ENCODE measurements at places on chromosomes 1 and 21.
A peak's percentile ranks its signal among the peaks of the same experiment; 100 is the strongest.

GRCh38 chr1:197955486-197956394 lies 38.6 kb downstream of the LHX9 start:
- no peak for DNase-seq

DNA sequence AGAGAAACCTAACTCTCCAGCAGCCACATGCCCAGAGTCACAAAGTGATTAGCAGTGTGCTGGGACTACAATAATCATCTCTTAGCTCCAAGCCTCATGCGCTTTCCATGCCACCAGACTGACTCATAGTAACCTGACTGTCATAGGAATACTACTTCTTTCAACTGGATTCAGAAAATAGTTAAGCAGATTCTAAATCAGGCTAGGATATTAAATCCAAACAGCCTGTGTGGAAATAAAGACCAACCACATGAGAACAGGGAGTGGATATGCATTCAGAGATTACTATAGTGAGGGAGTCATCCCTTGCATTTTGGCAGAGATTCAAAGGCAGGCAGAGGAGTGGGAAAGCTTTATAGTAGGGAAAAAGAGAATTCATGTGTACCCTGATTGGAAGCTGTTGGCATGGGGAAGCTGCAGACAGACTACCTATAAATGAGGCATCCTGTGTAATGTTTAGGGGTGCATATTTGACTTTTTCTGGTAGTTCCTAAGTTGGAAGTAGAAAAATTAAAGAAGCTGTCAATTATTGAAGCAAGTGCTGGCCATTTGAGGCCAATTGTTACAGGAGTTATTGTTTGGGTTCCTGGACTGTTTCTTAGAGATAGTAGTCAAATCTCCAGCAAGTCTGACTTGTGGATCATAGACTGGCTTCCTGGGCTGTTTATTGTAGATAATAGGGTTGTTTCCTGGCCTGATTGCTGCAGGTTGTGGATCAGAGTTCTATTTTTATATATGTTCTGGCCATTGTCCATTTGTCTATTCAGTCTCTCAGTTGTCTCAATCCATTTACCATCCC lies 31.7 kb upstream of the DNAH14 start:
- DNase-seq, result no peak

GRCh38 chr1:211697356-211697755 lies 21.9 kb upstream of the NEK2 start:
- DNase-seq, result no peak

- DNase-seq, result no peak
Observed at GRCh38 chr1:33897092-33897725, 33.3 kb downstream of the HMGB4 start.

GRCh38 chr1:202852163-202852904 lies 36.6 kb downstream of the RABIF start:
- peak; percentile 91 for DNase-seq

- DNase-seq, result no peak
Observed at GRCh38 chr1:175178056-175178455, 14.5 kb downstream of the KIAA0040 start.

DNA sequence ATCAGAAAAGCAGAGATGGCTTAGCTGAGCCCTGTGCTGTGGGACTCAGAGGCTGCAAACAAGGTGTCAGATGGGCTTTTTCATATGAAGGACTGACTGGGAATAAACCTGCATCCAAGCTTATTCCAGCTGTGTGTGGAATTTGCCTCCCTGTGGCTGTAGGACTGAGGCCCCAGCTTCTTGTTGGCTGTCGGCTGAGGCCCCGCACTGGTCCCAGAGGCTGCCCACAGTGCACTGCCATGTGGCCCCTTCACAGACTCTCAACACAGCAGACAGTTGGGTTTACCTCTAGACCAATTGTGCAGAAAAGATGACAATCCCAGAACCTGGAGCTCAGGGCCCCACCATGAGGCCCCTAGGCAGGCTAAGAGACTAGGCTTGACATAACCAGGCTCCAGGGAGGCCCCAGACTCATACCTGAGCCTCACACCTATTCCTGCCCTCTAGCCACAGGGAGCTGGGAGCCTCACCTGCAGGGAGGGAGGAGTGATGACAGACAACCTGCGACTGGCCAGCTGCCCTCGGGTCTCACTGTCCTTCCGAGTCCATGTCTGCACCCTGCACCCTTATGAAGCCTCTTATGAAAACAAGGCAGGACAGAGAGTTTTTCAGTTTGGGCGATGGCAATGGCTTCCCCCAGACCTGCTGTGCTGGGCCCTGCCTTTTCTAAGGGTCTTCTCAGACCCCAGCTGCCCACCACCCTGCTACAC lies 615.5 kb downstream of the NPHP4 start:
- DNase-seq, result no peak

DNA sequence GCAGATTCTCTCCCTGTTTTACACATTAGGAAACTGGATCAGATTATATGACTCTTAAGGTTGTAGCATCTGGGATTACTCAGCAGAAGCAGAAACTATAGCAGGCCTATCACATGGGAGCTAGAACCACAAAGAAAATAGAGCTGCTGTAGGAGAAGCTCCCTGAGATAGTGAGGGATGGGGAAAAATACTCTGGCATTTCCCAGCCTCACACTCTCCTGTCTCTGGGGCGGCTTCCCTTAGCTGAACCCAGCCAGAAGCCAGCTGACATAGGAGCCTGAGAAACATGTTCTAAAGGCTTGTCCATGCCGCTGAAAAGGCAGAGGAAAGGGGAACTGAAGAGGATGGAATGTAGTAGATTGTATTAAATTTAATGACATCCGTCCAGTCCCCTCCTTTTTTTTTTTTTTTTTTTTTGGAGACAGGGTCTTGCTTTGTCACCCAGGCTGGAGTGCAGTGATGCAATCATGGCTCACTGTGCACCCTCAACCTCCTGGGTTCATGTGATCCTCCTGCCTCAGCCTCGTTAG lies 76.8 kb upstream of the DNAJC6 start:
- DNase-seq, result peak; percentile 75

DNA sequence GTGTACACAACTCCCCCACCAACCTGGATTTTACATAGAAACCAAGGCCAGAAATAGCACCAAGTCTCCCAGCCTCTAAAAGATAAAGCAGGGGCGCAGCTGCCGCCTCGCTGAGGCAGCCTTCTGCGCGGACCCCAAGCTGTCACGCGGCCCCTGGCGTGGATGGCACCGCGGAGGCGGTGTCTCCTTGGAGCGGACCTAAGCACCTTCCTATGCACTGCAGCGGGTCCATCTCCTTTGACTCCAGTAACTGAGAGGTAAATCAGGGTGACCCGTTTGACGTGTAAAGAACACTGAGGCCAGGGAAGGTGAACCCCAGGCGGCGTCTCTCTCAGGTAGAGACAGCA lies 17.0 kb downstream of the ZNF697 start:
- peak; percentile 17 for DNase-seq

DNA sequence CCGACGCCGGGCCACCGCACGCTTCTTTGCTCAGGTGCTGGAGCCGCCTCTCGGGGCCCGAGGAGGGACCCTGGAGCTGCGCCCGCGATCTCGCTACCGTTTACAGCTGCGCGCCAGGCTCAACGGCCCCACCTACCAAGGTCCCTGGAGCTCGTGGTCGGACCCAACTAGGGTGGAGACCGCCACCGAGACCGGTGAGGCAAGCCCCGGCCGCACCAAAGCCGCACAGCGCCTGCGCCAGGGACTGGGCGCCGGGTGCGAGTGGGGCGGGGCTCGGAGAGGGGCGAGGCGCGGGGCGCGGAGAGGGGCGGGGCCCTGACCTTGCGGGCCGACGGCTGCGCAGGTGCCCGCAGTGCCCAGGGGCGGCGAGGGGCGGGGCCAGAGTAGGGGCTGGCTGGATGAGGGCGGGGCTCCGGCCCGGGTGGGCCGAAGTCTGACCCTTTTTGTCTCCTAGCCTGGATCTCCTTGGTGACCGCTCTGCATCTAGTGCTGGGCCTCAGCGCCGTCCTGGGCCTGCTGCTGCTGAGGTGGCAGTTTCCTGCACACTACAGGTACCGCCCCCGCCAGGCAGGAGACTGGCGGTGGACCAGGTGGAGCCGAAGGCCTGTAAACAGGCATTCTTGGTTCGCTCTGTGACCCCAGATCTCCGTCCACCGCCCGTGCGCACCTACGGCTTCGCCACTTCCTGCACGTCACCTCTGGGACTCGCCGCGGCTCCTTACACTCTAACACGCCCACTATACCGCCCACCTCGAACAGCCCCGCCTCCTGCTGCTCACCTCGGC lies 9.8 kb upstream of the CDC20 start:
- DNase-seq, result no peak

GRCh38 chr1:111236379-111236778 lies 8.9 kb downstream of the CHI3L2 start:
- DNase-seq, result no peak

DNA sequence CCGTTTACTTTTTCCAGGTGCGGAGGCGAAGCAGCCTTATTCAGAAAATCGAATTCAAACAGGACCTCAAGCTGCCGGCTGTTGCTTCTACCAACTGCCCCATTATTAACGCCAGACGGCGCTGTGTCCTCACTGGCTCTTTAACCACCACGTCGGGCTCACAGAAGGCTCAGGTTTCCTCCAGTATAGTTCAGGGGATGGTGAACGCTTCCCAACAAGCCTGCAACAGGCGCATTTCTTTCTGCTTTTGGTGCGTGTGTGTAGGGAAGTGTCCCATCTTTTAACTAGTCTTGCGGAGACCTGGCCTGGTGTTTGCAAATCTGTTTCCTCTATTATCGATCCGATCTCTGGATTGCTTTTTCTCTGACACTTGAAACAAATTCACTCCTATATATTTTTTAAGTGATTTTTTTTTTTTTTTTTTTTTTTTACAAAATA lies 791 bp upstream of the STUM start:
- peak; percentile 92 for DNase-seq

- DNase-seq, result no peak
Observed at GRCh38 chr1:37861151-37861550, 1.8 kb upstream of the MTF1 start.

DNA sequence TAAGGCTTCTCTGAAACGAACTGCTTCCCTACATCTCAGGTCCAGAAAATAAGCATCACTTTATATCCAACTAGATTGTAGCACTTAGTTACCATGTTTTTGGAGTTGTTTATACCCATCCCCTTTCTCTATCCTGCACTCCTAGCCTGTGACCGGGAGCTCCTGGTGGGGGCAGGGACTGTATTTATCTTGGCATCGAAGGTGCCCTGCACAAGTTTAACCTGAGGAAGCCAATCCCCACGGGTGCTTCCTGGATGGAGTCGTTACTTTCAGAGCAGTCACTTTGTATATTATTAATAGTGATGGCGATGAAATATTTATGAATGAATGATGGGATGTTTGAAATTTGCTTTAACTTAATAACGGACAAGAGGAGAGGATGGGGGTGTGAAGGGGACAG lies 73.9 kb downstream of the KLHDC7A start:
- DNase-seq, result no peak

- DNase-seq, result peak; percentile 57
Observed at GRCh38 chr1:157969697-157970485, 23.6 kb upstream of the KIRREL1 start.

- peak; percentile 84 for DNase-seq
Observed at GRCh38 chr1:184843732-184844495, 89.3 kb upstream of the EDEM3 start.

- no peak for DNase-seq
Observed at GRCh38 chr1:45470306-45470798, 20.6 kb downstream of the TESK2 start.

- DNase-seq, result peak; percentile 40
Observed at GRCh38 chr1:39980555-39981313, 25.8 kb downstream of the MFSD2A start.

- DNase-seq, result no peak
Observed at GRCh38 chr1:154199563-154199879, 6.6 kb downstream of the CFAP141 start.

- DNase-seq, result no peak
Observed at GRCh38 chr21:45465105-45465504, 60.1 kb downstream of the COL18A1 start.

DNA sequence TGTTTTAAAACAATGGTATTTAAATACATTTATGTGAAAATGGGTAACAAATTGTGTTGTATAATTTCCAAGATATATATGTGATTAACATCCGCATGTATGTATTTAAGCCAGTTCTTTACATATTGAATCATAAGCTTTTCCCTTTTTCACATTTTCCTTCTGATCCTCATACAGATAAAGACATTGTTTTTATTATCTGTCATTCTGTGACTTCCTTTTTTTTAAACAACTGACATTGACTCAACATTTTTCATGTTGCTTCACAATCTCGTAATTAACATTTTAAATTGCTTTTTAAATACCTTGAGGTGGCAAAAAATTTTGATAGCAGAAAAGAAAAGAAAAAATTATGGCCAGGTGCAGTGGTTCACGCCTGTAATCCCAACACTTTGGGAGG lies 1.4 kb downstream of the STXBP3 start:
- peak; percentile 64 for DNase-seq

DNA sequence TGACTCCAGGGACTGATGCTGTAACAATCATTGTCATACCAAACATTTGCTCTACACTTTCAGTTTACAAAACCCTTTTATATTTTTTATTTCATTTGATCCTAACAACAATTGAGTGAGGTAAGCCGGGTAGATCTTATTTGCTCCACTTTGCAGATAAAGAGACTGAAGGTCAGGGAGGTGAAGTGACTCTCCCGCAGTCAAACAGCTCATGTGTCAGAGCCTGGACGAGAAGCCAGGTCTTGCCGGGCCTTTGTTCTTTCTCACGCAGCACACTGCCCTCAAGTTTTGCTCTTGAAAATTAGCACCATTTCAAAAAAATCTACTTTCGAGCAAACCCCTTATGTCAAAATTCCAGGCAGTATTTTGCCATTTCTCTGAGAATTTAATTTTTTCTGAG lies 65.2 kb downstream of the CD247 start:
- no peak for DNase-seq

DNA sequence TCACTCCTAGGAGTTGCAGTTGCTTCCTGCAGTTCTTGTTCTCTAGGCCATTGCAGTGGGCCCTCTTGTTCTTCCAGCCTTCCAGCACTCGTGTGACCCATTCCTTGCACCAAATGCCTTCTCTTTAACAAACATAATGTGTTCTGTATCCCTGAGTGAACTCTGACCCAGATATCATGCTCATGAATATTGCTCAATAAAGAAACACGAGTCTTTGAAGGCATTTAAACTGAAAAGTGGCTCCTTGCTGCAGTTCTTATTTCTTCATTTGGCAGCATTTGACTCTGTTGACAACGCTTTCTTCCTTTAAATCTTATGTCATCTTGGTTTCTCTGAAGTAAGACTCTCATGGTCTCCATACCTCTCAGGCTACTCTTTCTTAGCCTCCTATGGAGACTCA lies 100.7 kb upstream of the PDE4B start:
- DNase-seq, result no peak

DNA sequence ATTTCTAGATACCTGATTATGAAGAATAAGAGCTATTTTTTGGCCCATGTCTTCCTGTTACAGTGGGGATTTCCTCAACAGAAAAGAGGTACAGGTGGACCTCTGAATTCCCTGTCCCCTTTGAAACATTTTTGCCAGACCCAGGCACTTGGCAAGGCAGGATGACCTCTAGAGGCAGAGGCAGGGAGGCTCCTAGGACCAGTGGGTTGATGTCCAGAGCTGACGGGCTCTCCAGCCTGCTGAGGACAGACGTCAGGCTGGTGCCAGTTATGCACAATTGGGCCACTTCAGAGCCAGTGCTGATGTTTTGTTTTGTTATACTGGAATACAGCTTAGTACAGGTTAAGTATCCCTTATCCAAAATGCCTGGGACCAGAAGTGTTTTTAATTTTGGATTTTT lies 18.5 kb upstream of the A3GALT2 start:
- no peak for DNase-seq

- peak; percentile 58 for DNase-seq
Observed at GRCh38 chr1:33338440-33339211, 17.7 kb upstream of the A3GALT2 start.

Data from hematopoietic multipotent progenitor cell treated with erythropoietin and hydrocortisone succinate and interleukin-3 and kit ligand, for 4 days (in vitro differentiated cells).